ENCODE measurements at places on chromosomes 3 and 15.

- DNase-seq: no peak
Observed at GRCh38 chr15:77843546-77843945, 210.8 kb upstream of the LINGO1 start.

DNA sequence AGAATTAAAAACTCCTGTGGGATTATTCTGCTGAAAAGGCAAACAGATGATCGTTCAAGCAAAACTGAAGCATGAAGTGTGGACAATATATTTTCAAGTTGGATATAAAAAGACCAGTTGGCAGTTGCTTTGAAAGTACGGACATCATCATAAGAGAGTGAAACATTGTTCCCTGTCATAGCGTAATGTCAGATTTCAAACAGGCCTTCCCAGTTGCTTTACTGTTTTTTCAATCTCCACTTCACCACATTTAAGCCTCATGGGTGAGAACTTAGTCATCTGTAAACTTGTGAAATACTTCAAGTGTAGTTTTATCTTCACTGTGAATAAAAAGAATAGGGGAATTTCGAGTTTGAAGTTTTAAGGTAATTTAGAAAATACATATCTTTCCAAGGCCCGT, 435.1 kb upstream of the CNTN3 start:
- DNase-seq: no peak

GRCh38 chr15:86333819-86334218, 254.1 kb downstream of the AGBL1 start:
- no peak for DNase-seq

GRCh38 chr3:145032791-145033190, 1061.2 kb downstream of the DIPK2A start:
- DNase-seq: no peak

DNA sequence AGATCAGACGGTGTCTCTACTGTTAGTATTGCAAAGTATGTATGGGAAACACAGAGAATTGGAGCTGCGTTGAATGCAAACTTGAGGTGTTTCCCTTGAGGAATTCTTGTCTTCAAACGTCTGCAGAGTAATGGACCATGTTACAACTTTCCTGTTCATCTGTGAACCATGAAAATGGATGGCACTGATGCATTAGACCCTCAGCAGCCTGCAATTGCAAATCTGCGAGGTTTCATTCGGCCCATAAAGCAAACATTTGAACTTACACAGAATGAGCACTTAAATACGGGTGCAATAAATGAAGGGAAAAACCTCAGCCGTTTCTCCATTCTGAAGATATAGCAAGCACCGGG, 49.7 kb downstream of the LRRN1 start:
- DNase-seq: no peak

GRCh38 chr3:127207727-127208482, 15.0 kb downstream of the PRR23E start:
- DNase-seq: no peak

GRCh38 chr3:111668326-111668725, 73.2 kb upstream of the ZBED2 start:
- no peak for DNase-seq

GRCh38 chr3:43055806-43056770, 49.8 kb downstream of the POMGNT2 start:
- DNase-seq: no peak

DNA sequence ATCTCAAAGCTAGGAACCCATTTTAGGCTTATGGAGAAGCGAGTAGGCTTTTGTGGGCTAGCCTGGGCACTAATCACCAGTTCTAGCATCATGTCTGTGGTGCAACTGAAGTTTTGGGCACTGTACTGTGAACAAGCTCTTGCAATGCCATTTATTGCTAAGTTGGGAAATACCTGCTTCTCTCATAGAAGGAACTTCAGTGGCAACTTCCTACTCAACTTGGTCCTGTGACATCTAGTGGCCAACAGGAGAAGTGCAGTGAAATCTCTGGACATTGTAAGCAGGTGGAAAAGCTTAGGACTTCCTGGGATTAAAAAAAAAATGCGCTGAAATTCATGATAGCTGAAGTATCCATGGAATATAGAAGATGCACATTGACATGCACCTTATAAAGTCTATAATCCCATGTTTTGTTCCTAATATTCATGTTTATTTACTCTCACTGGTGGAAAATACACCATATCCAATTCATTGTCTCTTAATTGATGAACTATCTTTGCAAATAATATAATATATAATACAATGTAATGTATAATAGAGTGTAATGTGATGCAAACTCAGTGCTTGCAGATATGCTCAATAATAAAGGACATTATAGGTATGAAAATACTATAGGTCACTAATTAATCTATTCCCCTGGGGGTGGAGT, 6.5 kb upstream of the ALDH1A3 start:
- no peak for DNase-seq

DNA sequence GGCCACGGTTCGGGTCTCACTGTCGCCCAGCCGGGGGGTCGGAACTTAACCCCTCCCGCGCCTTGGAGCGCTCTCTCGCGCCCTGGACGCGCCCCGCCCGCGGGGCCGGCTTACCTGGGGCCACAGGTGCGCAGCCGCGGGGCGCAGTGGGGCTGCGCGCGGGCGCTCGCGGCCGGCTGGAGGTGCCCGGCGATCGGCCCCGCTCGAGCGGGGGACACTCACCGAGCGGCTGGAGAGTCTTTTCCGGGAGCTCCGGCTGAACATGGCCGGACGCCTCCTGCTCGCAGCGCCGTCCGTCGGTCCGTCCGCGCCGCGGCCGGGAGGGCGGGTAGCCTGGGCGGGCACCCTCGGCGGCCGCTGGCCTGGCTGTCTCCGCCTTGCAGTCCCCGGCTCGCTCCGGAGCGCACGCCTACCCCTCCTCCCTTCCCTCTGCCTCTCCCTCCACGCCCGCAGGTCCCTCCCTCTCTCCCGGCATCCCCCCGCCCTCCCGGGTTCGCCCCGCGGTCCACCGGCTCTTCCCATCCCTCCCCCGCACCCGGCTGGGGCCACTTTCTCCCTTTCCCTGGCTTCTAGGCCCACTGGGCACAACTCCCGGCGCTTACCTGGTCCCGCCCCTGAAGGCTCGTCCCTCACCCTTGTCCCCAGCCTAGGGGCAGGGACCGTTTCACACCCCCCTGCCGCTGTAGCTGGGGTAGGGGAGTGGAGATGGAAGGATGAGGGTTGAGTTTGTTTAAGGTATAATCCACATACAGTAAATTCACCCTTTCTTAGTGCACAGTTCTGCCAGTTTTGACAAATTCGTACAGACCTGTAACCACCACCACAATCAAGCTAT, 220.1 kb upstream of the PRICKLE2 start:
- DNase-seq: no peak

DNA sequence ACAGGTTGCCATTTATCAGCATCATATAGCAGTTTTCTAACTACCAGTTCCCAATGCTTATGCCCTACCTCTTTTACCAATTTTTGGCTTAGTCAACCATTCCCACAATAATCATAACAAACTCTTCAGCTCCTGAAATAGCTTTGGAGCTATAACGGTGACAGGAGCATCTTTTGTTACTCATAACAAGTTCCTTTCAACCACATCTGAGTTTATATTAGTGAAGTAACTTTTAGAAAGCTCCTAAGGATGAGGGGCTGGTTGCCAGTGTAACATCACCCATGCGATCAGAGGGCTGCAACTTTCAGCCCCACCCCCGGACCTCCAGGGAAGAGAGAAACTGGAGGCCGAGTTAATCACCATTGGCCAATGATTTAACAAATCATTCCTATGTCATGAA, 495.3 kb upstream of the RASGRP1 start:
- DNase-seq: no peak

DNA sequence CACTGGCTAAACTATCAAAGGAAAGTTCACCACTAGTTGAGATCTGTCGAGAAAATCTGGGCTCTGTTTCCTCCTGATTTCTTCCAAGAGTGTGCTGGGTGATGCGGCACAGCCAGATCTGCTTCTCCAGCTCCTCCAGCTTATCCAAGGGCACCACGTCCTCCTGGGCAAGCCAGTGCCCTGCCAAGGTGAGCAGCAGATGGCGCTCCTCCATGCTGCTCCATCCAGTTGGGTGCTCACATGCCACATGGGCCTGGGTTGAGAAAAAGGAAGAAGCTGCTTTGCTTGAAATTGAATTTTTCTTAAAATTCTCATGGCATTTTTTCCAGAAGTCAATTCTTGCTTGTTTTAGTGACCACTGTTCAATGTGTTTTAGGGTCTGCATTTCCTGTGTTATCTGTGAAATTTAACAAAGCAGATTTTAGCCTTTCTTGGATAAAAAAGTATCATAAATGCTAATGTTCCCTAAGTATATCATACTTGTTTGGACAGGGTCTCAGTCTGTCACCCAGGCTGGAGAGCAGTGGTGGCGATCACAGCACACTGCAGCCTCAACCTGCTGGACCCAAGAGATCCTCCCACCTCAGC, 47.3 kb downstream of the EIF3J start:
- DNase-seq: peak; percentile 6

DNA sequence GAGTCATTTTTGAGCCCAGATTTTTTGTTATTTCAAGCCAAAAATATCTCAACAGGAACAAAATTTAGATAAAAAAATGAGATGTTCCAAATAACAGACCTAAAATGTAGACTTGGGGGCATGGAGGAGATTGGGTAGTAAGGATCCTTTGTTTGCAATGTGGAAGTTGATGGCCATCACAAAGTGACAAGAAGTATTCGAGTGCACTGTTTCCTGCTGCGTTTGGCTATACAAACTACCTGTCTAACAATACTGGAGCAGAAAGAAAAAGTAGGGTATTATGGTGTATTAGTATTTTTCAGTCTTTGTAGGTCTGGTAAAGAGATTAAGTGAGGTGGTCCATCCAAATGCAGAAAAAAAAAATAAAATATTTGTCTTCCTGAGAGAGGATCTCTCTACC, 284.2 kb downstream of the C3orf38 start:
- DNase-seq: no peak

- no peak for DNase-seq
Observed at GRCh38 chr15:101827257-101827656, 15.3 kb downstream of the OR4F15 start.

GRCh38 chr3:153096731-153097131, 65.3 kb upstream of the RAP2B start:
- DNase-seq: no peak

DNA sequence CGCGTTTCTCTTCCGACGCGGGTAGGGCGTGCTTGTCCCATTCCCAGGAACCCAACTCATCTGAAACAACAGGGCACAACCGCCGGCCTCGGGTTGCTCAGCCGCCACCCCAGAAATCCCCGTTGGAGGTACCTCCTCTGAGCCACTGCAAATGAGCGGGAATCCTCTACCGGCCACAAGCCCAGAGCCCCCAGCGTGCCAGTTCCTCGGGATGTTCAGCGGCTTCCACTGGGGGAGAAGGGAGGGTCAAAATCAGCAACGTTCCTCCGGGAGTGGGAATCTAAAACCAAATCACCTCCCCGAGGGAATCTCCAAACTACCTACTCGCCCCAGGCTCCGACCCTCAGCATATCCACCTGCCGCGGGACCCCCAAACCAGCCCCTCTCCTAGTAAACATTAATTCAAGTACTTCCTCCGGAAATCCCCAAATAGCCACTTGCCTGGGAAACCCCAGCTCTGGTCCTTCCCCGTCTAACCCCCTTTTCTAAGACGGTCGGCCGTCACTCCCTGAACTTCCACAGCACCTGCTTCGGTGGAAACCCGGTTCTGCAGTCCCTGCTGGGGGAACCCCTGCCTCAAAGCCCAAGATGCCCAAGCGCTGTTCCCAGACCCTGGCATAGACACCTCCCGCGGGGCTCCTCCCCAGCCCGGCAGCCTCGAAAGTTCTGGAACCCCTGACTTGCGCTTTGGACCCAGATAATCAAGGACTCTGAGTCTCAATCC, 887 bp downstream of the OXTR start:
- no peak for DNase-seq

DNA sequence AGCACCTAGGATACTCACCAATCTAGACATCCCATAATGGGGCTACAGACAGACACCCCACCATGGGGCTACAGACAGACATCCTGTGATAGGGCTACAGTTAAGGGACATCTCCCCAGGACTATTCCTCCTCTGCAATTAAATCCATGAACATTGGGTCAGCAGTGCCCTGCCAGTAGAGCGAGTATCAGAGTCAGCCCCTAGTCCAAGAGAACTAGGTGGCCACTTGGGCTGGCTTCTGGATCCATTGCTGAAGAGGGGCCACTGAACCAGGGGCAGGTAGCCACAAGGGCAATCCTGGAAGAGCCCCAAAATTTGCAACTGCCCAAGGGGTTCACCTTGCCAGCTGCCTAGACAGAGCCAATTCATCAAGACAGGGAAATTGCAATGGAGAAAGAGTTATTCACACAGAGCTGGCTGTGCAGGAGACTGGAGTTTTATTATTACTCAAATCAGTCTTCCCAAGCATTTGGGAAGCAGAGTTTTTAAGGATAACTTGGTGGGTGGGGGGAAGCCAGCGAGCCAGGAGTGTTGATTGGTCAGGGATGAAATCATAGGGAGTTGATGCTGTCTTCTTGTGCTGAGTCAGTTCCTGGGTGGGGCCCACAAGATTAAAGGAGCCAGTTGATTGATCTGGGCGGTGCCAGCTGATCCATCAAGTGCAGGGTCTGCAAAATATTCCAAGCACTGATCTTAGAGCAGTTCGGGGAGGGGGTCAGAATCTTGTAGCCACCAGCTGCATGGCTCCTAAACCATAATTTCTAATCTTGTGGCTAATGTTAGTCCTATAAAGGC, 170.2 kb upstream of the SMAD3 start:
- DNase-seq: no peak

- no peak for DNase-seq
Observed at GRCh38 chr15:63837032-63837431, 3.3 kb upstream of the HERC1 start.

GRCh38 chr3:18135060-18135814, 289.9 kb downstream of the SATB1 start:
- no peak for DNase-seq

DNA sequence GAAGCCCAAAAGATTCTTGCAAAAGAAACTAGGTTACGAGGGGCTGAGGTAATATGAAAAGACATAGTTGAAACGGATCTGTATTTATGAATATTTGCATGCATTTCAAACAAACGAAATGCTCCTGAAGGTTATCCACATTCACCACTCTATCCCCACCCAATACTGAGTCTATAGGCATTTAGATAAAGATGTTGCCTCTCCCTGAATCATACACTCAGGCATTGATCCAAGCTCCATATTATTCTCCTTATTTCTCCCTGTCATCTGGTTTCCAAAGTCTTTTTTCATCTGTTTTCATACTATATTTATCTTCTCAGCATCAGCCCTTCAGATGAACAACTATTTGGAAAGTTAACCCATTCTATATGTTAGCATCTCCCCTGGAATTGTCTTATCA, 492.5 kb upstream of the TGFBR2 start:
- no peak for DNase-seq

DNA sequence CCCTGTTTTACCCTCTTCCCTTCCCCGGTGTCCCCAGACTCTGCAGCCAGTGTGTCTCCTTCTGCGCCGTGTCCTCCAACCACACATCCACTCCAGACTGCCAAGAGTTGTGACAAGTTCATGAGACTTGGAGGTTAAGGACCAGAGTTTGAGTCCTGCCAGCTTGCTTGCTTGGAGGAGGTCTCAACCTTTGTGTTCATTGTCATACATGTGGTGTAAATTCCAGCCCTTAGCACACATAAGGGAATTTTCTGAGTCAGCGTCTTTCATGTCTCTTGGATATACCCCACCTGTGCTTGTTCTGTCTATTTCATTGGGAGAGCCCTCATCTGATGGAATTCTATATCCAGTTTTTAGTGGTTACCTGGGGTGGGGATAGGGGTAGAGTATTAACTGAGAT, 13.3 kb downstream of the CORO2B start:
- DNase-seq: no peak

- no peak for DNase-seq
Observed at GRCh38 chr3:156389449-156389950, 165.4 kb downstream of the SSR3 start.

GRCh38 chr3:74314696-74315095, 299.8 kb downstream of the CNTN3 start:
- no peak for DNase-seq

All from stimulated activated CD8-positive, alpha-beta memory T cell treated with anti-CD3 and anti-CD28 coated beads, Interleukin-7, amount 100 ng/mL, for 48 hours (primary cell).